Amniotic stem cell (primary cell): ENCODE measurements at places on chromosomes 11 and 22.

- no peak for DNase-seq
Measured at GRCh38 chr22:42951093-42951710, 63.7 kb downstream of the PACSIN2 start.

DNA sequence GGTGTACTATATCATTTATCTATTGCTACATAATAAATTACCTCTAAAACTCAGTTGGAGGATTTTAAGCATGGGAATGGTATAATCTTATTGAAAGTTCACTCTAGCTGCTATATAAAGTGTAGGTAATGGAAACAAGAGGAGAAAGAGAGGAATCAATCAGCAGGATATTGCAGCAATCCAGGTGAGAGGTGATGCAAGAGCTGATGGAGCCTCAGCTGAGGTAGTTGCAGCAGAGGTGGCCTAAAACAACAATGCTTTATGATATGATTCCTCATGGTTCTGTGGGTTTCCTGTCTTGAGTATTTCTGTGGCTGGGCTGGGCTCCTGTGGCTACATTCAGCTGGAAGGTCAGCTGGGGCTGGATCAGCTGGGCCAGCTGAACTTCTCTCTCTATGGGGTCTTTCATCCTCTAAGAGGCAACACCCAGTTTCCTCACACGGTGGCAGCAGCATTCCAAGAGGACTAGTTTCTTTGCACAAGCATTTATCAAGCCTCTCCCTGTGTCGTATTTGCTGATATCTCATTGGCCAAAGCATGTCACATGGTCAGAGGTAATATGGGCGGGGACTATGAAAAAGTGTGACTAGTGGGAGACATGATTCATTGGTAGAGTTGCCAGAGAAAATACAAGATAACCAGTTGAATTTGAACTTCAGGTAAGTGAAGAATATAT, 135.4 kb upstream of the LARGE1 start:
- no peak for DNase-seq

- DNase-seq, result peak; percentile 40
Measured at GRCh38 chr22:46462726-46463371, 74.6 kb downstream of the CELSR1 start.

DNA sequence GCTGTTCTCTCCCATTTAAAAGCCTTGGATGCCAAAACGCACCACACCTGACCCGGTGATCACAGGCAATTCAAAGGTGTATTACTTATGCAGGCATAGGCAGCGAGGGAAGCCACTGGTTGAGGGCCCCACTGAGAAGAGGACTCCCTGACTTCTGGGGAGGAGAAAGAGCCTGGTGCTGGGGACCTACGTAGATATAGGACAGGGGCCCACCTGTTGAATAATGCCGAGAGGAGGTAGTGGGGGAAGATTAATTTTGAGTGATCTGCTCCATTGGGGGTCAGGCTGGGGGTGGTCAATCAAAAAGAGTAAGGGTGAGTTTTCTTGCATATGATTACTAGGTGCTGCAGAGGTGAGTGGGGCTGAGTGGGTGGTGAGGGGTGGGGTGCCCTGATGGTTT, 7.8 kb downstream of the LMO2 start:
- no peak for DNase-seq

DNA sequence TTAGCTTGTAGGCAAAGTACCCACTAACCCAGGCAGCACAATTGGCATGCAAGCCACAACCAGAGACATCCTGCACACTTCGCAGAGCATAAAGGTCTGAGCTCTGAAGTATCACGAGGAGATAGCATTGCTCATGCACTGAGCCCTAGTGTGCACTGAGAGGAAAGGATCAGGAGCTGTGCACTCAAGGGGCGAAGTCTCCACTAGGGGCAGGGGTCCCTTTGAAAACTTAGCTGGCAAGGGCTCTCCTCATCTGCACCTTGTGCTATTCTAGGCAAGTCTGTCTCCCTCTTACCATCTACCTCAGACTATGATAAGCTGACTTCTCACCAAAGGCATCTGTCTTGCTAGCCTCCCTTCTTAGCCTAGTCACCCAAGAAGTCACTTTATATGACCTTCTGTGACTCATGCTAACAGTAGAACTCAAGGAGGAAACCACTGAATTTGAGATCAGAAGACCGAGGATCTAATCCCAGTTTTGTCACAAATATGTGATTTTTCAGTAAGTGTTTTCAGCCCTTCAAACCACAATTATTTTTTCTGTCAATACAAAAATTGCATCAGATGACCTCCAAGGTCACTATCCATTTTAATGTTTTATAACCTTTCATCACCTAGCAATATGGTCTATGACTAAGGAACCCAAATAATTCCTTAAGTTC, 1078.0 kb downstream of the NTM start:
- no peak for DNase-seq

GRCh38 chr11:128331317-128331716, 256.0 kb downstream of the ETS1 start:
- DNase-seq, result no peak

GRCh38 chr11:108313444-108313843, 90.6 kb downstream of the ATM start:
- DNase-seq, result no peak

GRCh38 chr11:61871158-61871597, 20.2 kb downstream of the FADS3 start:
- peak; percentile 64 for DNase-seq

GRCh38 chr22:19877626-19878339, 23.1 kb upstream of the GNB1L start:
- no peak for DNase-seq

DNA sequence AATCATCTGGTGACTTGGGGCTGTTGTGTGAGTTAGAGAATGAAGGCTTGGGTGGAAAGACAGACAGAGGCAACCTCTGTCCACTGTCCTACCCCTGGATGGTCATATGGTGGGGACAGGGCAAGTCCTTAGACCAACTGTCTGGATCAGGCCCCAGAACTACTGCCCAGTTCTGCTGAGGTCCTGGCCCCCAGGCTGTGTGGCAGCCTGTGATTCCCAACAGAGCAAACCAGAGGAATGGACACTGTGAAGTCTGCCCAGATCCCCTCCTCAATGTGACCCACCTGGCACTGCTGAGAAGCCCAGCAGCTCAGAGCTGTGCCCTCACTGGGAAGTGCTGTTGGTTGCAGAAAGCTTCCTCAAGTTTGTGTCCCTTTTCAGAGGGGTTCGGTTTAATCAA, 69.0 kb downstream of the GGTLC2 start:
- no peak for DNase-seq

- no peak for DNase-seq
Measured at GRCh38 chr11:106446955-106447354, 369.5 kb downstream of the AASDHPPT start.

GRCh38 chr22:43969989-43970755, 14.9 kb downstream of the SAMM50 start:
- DNase-seq, result no peak

DNA sequence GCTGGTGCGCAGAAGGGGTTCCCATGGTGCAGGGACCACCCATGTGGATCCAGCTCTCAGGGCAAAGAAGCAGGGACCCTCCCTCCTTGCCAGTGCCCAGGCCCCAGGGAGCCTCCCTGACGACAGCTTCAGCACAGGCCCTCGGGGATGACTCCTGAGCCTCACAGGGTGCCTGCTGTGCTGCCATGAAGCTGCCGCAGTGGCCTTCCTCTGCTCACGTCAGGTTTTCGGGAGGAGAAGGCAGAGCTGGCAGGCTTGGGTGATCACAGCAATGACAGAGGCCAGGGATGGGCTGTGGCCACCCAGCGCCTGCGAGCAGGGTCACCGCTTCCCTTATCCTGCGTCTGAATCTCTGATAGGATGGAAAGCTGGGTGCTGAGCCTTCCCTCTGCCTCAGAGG, 276.2 kb downstream of the BRD1 start:
- DNase-seq, result no peak

DNA sequence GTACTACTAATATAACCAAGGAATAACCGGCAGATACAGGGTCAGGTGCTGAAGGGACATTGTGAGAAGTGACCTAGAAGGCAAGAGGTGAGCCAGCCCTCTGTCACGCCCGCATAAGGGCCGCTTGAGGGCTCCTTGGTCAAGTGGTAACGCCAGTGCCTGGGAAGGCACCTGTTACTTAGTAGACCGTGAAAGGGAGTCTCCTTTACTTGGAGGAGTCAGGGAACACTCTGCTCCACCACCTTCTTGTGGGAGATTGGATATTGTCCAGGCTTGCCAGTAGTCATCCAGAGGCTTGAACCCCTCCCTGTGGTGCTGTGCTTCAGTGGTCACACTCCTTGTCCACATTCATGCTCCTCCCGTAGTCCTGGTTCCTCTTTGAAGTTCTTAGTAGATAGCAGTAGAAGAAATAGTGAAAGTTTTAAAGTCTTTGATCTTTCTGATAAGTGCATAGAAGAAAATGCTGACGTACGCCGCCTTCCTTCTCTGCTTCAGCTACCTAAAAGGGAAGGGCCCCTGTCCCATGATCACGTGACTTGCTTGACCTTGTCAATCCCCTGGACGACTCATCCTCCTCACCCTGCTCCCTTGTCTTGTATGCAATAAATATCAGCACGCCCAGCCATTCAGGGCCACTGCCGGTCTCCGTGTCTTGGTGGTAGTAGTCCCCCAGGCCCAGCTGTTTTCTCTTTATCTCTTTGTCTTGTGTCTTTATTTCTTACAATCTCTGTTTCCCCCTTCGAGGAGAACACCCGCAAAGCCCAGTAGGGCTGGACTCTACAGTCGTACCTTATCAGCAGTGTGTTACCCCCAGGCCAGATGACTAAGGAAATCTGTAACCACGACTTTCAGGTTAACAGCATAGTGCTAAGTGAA, 6.1 kb downstream of the NUP50 start:
- DNase-seq, result no peak

DNA sequence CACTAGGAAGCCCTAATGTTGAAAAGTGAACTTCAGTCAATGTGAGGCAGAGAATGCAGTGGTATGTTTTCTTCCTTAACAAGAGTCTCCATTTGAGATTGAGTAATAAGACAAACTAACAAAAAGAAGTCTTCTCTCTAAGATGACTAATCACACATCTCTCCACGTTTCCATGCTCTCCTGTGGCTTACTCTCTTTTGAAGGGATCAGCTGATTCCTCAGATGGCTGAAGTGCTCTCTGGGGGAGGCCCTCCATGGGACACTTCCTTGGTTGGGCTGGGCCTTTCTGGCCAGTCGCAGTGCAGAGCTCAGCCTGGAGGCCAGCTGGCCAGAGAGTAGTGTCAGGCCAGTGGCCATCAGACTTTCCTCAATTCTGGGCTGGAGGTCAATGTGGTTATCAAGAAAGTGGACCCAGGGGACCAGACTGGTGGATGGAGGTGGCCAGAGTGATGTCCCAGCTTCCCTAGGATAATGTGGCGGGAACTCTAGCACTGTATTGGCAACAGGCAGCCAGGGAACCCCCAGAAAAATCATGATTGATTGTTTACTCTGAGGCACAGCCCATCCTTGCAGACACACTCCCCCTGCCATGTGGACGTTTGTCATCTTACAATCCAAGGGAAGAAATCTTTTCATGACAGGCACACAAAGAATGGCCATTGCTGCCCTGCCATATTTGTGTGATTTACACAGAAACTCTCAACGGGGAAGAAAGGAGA, 14.5 kb downstream of the CSRP3 start:
- DNase-seq, result no peak

DNA sequence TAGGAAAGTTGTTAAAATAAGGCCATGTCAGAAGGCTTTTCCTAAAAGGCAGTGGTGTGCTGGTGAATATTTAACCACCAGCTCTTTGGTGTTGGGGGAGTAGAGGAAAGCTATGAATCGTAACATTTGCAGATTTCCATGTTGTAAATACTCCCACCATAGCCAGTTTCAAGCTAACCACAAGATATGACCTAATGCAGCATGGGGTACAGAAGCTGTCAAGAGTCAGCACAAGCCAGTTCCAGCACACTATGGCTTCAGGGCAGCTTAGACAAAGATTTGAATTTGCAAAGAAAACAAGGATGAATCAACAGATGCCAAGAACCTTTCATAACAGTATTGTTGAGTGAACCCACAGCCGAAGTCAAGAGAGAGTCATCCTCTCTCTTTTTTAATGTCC, 40.0 kb downstream of the COMMD9 start:
- peak; percentile 74 for DNase-seq

DNA sequence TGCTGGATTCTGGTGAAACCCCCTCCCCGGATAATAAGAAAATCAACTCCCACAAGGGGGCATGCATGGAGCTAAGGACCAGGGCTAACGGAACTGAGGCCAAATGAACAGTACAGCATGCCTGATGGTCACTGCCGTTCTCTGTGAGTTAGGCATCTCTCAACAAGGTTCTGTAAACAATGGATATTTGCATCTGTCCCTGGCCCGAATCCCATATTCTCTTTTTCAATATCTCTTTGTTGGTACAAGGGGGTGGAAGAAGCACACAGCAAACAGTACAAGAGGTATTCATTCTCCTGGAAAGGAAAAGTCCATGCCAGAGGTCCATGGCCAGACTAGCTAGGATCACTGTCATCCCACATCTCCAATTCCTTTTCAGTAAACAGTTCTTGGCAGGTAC, 32.2 kb upstream of the APOA1 start:
- DNase-seq, result no peak

GRCh38 chr11:112596324-112596723, 335.7 kb upstream of the PLET1 start:
- DNase-seq, result no peak

DNA sequence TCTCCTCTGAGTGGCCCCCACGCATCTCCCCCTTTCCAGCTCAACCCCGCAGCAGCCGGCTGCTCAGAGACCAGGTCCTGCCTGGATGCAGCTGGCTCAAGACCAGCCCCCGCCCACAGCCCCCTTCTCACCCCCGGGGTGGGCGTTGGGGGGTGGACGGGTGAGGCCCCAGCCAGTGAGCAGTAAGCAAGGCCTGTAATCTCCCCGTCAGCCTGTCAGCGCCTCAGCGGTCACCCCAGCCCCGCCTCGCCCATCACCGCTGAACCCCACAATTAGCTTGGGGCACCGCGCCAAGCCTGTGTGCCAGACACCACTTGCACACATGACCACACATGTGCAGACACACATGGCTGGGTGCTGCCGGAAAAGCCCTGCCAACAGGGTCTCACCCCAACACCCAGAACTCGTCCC, 5.9 kb downstream of the PLXNB2 start:
- no peak for DNase-seq

GRCh38 chr11:73466643-73467042, 90.4 kb downstream of the RELT start:
- no peak for DNase-seq

DNA sequence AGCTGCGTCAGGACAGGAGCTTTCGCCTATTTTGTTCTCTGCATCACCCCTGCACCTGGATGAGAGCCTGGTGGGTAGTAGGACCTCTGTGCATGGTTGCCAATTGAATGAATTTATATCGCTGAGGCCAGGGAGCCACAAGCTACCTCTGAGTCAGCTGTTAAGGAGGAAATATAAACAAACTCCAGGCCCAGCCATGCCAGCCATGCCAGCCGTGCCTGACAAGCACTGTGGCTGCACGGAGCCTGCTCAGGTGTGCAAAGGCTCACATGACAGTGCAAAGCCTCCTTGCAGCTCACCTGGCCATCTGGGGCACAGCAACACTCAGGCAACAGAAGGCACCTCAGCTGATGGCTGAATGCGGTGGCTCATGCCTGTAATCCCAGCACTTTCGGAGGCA, 33.7 kb upstream of the LINC01488 start:
- DNase-seq, result no peak

DNA sequence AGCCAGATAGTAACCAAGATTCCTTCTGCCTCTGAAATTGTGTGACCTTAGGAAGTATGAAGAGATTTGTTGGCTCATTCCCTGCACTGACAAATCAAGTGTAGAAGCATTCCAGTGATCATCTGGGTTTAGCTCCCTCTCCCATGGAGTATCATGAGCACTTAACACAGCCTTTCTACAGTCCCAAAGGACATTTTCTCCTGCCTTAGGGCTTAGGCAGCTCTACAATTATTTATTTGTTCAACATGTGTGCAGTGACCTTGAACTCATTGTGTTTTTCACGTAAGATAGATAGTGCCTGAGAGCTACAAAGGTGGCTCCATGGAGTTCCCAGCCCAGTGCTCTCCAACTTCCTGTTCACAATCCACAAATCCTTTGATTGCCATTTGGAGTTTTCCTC, 94.8 kb upstream of the FAT3 start:
- no peak for DNase-seq
